ENCODE measurements at places on chromosomes 5 and 9.

DNA sequence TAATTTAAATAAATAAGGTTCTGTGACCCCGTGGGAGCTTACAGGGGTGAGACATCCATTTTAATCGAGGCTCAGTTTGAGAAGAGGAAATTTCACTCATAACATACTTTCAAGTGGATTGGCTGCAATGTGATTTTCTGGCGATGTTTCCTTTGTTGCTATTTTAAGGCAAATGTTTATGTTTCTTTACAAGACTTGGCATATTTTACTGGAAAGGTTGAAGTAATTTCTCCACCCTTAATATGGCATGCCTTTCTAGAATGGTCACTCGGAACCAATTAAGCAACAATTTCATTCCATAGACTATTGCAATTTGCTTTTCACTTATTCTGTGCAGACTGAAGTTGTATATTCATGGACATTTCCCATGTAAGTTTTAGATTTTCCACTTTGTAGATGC is 438.0 kb upstream of the WWC1 start:
- no peak for DNase-seq

- no peak for DNase-seq
Measured at GRCh38 chr5:134794082-134794481, 35.5 kb downstream of the DDX46 start.

- no peak for DNase-seq
Measured at GRCh38 chr9:33264003-33264472, 470 bp downstream of the BAG1 start.

GRCh38 chr5:165996201-165996875 is 2295.1 kb upstream of the WWC1 start:
- no peak for DNase-seq

DNA sequence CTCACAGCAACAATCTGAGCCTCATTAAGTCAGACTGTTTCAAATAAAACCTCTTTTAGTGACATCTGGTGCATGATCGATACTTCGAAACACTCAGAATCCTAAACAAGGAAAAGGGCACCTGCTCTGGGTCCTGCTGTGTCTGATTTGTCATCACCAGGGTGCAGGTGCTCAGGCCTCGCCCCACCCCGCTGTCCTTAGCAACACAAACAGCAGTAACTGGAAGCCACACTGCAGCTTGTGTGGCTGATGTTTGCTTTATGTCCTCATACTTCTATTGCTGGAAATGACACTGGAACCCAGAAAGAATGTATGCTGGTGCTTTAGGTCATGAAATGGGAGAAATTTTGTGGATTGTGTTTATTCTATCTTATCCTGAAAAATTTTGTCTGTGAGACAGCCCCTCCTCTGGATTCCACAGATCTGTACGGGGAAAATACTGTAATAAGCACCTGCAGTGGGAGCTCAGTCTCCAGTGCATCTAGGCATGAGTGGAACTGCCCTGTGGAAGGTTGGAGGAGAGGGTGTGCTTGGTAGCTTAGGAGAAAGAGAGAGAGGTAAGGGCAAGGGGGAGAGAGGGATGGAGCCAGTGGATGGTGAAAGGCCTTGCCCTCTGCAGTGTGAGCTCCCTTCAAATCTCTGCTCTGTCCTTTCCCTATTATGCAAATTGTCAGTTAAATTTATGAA is 284.2 kb downstream of the SMARCA2 start:
- no peak for DNase-seq

GRCh38 chr5:126969548-126969947 is 60.8 kb downstream of the MARCHF3 start:
- no peak for DNase-seq

DNA sequence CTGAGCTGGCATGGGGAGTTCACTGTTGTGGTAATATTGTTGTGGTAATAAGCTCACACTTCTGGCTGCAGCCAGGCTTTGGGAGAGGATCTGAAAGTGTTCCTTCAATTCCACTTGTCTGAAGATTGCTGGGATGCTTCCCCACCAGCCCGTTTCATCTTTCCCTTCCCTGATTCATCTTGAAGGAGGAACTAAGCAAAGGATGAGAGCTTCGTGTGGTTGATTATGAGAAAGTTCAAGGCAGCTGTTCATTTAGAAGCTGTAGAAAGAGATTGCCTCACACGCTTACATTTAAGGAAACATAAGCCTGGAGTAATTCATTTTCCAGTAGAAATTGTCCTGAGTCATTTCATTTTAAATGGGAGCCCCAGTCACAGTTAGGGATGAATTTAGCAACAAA is 122.4 kb upstream of the GAS1 start:
- no peak for DNase-seq

- no peak for DNase-seq
Measured at GRCh38 chr9:136623842-136624183, 38.9 kb upstream of the EGFL7 start.

GRCh38 chr9:126299706-126300276 is 26.8 kb upstream of the MVB12B start:
- no peak for DNase-seq

DNA sequence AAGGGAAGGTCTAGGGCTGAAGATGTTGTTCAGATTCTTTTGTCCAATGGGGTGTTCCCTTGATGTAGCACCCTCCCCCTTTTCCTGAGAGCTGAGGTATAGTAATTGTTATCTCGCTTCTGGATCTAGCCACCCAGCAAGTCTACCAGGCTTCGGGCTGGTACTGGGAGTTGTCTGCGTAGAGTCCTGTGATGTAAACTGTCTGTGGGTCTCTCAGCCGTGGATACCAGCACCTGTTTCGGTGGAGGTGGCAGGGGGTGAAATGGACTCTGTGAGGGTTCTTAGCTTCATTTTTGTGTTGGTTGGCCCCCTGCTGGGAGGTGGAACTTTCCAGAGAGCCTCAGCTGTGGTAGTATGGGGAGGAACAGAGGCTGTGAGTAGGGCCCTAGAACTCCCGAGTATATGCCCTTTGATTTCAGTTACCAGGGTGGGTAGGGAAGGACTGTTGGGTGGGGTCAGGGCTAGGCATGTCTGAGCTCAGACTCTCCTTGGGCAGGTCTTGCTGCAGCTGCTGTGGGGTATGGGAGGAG is 25.2 kb upstream of the RIOK2 start:
- DNase-seq = no peak

GRCh38 chr9:89606049-89606623 is 1.3 kb downstream of the GADD45G start:
- DNase-seq = no peak

DNA sequence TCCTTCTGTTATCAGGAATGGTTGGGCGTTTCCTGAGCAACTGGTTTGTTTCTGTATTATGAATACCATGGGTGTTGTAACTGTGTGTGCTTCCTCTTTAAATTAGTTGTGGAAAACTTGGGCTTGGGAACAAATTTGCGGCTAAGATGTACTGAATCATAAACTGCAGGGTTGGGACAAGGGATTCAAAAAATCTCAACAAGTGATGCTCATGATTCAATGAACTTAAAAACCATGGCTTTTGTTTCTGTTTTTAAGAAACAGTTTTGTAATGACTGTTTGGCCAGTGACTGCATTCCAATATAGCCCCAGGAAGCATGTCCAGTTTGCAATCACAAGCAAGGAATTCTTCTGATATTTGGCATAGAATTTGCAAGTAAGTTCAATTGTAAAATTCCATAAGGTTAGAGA is 657.5 kb upstream of the WWC1 start:
- no peak for DNase-seq

DNA sequence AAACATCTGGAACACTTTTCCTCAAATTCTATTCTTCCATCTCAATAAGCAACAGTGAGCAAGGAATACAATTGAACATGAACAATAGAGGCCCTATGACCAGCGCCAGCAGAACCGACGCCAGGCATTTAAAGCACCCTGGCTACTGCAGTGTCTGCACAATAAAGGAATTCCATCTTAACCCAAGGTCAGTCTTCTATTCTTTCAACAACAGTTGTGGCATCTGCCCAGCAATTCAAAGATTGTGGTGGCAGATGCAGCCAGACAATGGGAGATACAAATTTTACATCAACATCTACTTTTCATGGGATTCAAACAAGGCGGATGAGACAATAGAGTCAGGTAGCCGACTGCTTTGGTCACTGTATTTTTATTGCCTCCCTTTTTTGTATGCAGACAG is 65.9 kb downstream of the ELL2 start:
- DNase-seq = no peak

All from stimulated activated CD8-positive, alpha-beta memory T cell treated with anti-CD3 and anti-CD28 coated beads, Interleukin-15, amount 100 ng/mL, for 24 hours (primary cell).